ENCODE measurements at places on chromosomes 1 and 21.

DNA sequence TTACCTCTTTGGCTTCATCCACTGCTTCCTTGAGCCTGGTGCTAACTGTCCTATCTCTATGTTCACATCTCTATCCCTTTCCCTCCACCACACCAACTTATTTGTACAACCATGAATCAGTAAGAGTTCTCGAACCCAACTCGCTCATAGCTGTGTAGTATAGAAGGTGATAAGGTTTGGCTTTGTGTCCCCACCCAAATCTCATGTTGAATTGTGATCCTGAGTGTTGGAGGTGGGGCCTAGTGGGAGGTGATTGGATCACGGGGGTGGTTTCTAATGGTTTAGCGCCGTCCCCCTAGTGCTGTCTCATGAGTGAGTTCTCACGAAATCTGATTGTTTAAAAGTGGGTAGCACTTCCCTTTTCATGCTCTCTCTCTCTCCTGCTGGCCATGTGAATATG lies 235.6 kb upstream of the FMN2 start:
- no peak for DNase-seq

DNA sequence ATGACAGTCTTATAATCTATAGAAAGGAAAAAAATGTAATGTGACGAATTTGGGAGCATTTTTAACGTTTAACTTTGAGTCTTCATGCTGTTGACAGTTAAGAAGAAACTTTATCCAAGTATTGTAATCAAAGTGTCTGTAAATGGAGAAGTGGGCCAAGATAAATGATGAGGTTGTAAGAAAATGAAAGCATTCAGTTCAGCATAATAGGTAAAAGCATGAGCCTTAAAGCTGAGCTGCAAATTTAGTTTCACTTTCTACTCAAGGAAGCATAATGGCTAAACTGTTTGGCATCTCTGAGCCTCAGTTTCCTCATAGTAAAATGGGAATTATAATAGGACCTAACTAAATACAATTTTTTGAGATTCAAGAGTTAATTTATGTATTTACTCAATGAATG lies 1554.8 kb downstream of the KCNT2 start:
- no peak for DNase-seq

GRCh38 chr1:4571263-4571662 lies 83.1 kb upstream of the AJAP1 start:
- DNase-seq: no peak

DNA sequence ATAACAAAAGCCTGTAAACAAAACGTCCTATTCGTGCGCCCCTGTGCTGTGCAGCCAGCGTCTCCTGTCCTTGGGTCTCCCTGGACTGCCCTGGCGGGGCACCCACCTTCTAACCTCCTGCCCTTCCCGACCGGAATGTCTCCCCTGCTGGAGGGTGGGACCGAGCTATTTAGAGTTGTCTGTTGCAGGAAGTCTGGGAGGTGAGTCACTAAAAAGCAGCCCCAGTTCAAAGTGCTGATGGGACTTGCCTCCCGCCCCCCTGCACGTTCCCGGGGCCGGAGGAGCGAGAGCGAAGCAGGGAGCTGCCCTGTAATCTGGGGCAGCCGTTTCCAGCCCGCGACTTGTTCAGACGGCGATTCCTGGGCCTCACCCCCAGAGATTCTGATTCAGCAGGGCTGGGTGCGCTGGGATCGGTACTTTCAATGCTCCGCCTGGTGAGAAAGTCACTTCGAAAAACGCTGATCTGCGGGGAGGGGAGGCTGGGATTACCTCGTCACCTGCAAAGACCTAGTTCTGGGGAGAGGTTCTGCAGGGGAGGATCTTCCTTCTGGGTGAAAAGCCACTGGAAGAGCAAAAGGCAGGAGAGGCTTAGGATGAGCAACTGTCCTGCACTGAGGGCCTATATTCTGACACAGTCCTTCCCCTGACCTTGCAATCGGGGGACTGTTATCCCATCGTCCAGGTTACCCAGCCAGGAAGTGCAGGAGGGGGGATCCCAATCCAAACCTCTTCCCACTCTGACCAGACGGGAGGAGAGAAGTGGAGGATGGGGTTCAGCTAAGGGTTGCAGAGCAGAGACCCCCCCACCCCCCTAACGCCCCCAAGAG lies 1.2 kb upstream of the DHRS3 start:
- no peak for DNase-seq

DNA sequence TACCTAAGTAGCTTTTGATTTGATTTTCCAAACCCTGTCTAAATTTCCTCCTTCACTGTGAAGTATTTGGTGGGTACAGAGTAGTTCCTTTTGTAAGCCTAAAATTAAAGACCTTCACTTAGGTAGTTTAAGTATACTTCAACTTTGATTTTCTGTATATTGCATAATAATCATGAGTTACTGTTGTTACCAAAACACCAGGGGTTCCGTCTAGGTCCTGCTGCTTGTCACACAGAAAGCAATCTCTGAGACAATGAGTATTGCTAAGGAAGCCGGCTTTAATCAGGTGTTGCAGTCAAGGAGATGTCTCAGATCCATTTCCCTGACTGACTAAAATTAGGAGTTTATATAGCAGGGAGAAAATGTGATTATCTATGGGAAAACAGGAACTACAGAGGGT lies 15.3 kb downstream of the RPS6KC1 start:
- no peak for DNase-seq

- DNase-seq: no peak
These were observed 1242.0 kb downstream of the AMY1C start for GRCh38 chr1:104991702-104992101.

GRCh38 chr1:94602316-94602715 lies 60.8 kb upstream of the F3 start:
- no peak for DNase-seq

- DNase-seq: no peak
These were observed 89.3 kb downstream of the HMCN1 start for GRCh38 chr1:185823467-185823866.

GRCh38 chr1:8874230-8875201 lies 4.0 kb downstream of the ENO1 start:
- DNase-seq: no peak

DNA sequence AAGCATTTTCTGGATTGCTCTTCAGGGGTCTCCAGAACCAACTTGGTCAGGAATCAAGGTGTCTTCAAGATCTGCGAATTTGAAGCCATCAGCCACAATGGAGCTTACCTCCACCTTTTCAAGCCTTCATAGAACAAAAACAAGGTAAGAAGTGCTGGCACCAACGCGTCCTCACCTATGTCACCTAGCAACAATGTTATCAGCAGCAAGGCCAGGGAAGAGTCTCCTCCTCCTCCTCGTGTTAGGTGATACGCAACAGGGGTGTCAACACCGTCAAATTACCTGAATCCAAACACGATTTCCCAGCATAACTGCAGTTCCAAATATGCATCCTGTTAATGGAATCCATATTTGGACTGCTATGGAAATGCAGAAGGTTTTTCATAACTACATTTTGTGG lies 4.1 kb upstream of the TIAM1 start:
- DNase-seq: no peak

GRCh38 chr1:167665469-167665868 lies 35.4 kb downstream of the RCSD1 start:
- no peak for DNase-seq

GRCh38 chr1:201191653-201192260 lies 1.1 kb downstream of the IGFN1 start:
- DNase-seq: no peak

- no peak for DNase-seq
These were observed 44.0 kb downstream of the ACP6 start for GRCh38 chr1:147626291-147626690.

- DNase-seq: no peak
These were observed 71.7 kb downstream of the TRIM11 start for GRCh38 chr1:228334954-228335353.

- no peak for DNase-seq
These were observed 62.8 kb upstream of the PDE9A start for GRCh38 chr21:42590431-42591131.

DNA sequence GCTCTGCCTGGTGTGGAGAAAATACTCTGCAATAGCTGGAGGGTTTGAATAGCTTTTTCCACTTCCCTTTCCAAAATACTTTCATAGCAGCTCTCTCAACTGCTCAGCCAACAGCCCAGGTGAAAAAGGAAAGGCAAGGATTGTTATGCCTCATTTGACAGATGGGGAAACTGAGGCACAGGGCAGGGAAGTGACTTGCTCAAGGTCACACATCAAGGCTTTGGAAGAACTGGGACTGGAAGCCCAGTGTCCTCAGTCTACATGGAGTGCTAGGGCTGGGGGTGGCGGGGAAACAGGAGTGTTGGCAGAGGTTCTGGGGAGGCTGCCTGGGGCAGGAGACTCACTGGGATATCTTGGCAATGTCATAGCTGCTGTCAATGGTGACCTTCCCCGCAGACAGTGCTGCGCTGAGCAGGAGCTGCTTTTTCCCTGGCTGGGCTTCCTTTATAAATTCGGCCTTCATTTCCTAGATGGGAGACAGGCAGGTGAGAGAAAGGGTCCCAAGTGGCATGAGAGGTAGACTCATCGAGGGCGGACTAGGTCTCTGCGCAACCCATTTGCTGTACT lies 4.0 kb downstream of the CHI3L1 start:
- DNase-seq: no peak

DNA sequence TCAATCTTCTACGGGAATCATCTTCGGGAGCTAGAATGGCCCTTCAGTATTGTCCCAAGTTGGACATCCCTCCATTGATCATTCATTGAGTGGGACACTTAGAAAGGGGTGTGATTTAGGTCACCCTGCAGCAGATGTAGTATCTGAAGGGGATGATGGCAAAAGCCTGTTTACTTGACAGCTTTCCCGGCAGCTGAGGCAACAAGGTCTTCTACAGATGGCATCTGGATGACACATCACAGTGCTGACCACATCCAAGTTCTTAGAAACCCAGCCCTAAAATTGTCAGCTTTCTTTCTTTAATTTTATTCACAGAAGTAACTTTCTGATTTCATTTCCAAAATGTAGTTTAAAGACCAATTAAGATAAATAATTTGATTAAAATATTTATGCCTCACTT lies 150.3 kb downstream of the AMY1C start:
- DNase-seq: no peak

DNA sequence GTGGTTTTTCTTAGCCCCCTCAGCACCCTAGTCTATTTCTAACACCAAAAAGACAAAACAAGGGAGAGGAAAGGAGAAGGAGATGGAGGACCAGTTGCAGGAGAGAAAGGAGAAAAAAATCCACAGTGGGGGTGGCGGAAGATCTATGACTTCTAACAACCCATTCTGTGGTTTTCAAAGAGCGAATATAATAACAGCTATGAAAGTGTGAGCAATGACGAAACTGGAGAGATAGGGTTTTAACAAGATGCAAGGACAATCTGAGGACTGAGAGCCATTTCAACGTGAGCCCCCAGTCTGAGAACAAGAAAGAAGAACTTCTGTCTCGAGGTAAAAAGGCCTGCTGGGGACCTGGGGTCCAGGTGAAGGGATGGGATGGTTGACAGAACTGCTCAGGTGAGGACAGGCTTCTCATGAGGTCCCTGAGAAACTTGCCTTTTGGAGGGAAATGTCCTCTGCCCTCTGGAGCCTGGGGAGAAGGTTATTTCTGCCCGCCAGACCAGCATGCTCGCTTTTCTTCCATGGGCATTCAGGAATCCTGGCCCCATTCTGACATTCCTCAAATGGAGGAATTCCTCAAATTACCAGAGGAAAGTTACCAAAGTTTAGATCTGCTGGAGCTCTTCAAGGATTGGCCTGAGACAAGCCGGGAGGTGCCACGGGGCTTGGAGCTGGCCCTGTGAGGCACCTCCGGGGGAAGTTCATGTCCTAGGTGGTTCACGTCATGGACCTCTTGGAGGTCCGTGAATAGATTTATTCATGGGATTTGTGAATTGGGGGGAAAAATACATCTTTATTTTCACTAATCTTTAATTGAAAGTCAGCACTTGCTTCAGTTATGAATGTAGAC lies at the start of gene CD160:
TSS of gene CD160 (plus strand) at position 270 of the 850 bp plus-strand sequence. CDS start 8,829 bp downstream, outside the sequence.
- DNase-seq: no peak

DNA sequence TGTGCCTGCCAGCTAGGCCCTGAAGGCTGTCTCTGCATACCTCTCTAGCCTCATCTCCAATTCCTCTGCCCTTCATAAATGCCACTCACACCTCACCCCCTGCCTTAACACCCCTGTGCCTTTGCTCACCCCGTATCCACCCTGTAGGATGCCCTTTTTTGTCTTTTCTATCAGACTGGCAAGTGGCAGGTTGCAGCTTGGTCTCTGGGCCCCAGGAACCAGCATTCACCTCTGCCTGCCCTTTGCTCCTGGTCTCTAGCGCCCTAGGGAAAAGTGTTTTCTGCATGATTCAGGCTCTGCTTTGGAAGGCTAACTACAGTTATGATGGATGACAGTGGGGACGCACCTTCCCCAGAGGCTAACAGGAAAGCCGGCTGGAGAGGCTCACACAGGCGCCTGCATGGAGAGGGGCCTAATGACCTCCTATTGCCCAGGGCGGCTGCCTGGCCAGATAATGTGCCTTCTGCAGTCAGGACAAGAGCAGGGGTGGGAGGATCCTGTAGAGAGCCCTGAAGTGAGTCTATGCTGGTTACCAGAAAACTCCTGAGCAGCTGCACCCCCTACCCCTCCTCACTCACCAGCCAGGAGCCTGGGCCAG lies 11.2 kb downstream of the KANK4 start:
- DNase-seq: no peak

DNA sequence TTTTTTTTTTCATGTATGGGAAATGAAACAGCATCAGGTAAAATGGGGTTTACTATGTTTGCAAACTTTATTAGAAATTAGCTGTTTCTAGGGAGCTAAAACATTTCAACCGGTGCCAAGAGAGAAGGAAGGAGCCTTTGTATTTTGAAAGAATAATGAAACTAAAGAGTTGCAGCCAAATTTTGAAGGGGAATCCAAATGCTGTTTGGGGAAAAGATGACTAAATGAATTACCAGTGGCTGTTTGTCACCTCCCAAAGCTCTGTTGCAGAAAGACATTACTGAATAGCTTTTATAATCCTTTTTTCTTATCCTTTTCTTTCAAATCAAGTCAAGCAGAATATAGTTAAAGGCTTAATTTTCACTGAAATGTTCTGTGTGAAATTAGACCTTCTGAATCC lies 591.3 kb upstream of the ADGRL2 start:
- no peak for DNase-seq

DNA sequence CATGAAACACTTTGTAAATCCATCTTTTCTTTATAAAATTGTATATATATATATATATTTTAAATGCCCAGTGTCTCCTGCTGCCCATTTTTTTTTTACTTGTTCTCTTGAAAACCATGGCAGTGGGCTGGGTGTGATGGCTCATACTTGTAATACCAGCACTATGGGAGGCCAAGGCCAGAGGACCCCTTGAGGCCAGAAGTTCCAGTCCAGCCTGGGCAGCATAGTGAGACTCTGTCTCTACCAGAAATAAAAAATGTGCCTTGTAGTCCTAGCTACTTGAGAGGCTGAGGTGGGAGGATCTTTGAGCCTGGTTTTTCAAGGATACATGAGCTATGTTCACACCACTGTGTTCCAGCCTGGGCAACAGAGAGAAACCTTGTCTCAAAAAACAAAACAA lies 62.2 kb downstream of the HS2ST1 start:
- no peak for DNase-seq

- DNase-seq: no peak
These were observed 19.7 kb upstream of the COL24A1 start for GRCh38 chr1:86176226-86176625.

Data from CMK (cell line).